ENCODE measurements at places on chromosomes 11 and 22.

- no peak for DNase-seq
Measured at GRCh38 chr11:11416502-11416901, 63.5 kb upstream of the CSNK2A3 start.

- no peak for DNase-seq
Measured at GRCh38 chr11:2459016-2459725, 14.4 kb downstream of the KCNQ1 start.

DNA sequence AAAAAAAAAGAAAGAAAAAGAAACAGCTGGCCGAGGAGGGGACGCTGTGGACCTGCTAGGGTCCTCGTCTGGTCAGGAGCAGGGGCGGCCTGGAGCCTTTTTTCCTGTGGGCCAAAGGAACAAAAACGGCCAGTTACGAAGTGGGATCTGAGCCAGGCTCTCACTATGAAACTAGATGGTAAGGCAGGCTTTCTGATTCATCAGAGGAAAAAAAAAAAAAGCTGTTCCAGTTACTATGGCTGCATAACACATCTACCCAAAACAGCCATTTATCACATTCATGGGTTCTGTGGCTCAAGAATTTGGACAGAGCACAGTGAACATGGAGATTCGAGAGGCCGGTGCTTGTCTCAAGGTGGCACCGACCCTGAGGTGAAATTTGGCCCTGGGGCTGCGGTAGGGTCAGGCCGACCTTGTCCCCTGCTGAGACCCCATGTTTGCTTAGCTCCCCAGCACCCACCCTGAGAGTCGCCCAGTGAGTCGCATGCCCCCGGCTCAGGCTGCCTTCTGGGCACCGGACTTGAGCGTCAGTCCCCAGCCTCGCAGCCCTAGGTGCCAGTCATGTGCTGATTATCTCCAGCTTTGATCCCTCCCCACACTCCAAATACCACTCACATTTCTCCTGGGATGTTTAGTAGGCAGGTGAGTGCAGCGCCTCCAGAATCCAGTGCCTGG is 34.2 kb downstream of the MRGPRD start:
- DNase-seq = no peak

DNA sequence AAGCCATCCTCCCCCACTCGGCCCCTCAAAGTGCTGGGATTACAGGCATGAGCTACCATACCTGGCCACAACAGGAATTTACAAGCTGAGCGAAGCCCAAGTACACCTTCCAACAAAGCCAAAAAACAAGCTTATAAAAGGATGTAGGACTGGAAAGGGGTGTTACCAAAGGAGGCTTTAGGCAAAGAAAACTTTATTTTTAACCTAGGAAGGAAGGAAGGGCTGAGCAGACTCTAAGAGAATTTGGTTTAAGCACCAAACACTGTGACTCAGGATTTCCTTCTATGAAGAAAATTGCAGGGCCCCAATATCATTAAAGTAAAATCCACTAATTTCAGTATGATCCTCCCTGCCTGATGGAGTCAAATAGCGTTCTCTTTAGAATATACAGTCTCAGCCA is 12.1 kb downstream of the DENND5A start:
- DNase-seq = no peak

- DNase-seq = no peak
Measured at GRCh38 chr11:135033540-135033939, 621.5 kb upstream of the B3GAT1 start.

DNA sequence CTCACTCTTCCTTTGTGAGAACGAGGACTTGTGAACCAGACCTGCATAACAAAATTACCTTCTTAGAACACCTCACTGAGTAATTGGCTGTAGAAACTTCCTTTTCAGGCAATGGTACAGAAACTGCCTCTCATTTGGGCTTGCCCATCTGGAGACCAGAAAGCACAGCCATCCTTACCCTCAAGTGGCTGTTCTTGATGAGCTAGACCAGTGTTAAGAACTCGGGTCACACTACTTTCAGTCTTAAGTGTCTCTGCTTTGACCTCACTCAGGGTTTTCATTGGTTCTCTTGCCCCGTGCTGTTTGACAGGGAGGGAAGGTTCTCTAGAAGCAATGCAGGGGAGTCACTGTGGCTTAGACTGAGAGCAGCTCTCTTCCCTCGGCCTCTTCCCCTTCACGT is 29.3 kb downstream of the NAT10 start:
- DNase-seq = no peak

- no peak for DNase-seq
Measured at GRCh38 chr22:29330753-29331152, 15.3 kb upstream of the RASL10A start.

DNA sequence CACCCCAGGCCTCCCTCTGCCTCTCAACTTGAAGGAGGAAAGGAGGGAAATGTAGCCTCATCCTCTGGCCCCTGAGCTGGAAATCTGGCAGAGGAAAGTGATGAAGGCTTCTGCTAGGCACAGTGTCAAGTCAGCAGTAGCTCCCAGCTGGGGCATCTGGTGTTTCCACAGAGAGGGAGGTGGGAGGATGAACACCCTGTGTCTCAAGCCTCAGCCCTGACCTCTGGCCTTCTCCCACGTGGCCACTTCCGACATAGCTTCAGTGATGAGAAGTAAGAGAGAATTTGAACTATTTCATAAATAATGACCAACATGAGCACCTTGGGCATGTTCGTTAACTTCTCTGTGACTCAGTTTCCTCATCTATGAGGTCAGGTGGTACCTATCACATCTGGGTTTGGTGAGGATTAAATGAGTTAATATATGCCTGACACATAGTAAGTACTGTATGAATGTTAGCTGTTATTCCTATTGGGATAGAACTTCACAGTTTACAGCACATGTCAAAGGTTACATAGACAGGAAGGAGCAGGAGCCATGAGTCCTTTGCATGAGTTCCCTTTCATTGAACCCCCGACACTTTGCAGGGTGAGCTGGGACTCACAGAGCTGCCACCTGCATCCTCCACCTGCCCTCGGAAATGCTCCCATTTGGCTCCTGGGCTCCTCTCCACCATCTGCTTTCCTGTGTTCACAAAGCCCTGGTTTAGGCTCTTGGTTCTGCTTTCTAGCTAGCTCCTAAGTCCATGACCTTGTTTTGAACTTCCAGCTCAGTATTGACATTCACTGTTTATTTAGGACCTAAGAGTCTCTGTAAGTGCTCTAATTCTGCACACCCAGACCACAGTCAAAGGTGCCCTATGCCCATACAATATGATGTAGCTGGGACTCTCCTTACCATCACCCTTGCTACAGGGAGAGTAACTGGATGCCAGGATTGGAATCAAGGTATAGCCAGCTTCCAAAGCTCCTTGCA is 61.7 kb downstream of the CSNK2A3 start:
- no peak for DNase-seq

DNA sequence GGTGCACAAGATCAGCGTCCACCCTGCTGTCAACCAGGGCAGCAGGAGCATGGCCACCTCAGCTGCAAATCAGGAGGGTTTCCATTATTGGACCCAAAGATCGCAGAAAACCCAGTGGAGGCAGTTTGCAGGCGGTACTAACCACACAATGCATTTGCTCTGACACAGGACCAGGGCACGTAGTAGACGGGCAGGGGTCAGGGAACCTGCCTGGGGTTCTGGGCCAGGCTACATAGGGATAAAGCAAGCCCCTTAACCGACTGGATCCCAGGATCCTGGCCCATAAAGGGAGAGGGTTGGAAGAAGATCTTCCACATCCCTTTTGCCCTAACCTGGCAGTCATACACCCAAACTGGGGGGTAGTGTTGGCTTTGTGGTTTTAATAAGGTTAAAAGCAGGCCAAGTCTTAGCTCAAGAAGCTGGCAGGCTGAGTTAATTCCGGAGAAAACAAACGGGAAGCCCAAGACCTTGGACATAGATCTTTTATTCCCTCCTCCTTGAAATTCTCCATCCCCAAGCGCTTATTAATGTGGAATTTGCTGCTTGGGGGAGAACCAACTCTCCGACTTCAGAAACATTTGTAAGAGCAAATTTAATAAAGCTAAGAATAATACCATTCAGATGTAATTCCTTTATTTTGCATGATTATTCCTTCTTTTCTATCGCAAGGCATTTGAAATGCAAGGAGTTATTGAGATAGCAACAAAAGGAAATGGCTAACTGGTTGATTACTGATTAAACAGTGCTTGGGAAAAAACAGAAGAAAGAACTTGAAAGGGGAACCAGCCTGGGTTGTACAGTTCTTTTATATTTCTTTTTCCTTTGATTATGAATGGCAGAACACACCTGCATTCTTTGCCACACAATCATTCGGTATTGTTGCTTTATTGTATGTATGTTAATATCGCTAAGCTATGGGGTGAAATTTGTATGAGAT is 6.3 kb upstream of the ARHGAP8 start:
- no peak for DNase-seq

DNA sequence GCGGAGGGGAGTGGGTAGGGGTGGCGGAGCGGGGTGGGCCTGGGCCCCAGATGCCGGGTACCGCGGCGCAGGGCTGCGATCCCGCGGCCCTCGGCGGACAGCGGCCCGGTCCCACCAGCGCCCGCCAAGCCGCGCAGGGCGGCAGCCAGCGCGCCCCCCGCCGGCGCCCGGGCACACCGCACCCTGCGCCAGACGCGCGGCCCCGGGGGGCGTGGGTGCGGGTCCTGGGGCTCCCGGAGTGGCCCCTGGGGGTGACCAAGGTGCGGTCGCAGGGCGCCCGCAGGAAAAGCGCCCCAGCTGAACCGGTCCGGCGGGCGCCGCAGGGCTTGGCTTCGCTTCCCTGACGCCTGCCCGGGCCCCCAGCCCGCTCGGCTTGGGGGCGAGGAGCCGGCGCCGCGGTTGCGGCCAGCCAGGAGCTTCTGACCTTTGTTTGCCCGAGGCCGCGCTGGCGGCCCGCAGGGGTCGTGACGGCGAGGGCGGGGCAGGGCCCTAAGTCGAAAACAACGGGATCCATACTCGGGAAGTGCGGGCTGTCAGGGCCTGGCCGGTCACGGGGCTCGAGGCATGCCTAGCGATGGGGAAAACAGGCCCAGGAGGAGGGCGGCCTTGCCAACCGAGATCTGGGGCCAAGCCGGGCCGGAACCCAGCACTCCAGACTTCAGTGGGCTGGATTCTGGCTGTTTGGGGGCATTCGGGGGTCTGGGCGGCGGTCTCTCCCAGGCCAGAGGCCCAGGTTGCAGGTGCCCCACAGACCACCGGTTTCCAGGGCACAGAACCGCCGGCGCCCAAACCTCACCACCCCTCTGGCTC is 581 bp upstream of the AP5B1 start:
- no peak for DNase-seq

DNA sequence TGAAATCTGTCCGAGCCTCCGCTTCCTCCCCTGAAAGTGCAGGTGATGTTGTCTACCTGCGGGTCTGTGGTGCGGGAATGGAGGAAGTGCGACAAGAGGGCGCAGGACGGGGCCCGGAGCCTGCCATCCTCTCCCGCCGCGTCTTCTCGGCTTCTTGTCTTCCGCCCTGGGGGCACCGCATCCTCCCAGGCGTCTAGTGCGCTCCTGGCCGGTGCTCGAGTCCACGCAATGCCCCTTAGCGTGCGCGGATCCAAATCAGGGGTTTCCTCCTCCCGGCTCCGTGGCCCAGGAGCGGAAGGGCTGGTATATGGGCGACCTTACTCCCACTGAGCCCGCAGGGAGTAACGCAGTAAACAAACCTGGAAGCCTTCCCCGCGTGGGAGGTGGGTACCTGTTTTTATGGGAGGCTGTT is 405 bp downstream of the SFI1 start:
- peak; percentile 24 for DNase-seq

DNA sequence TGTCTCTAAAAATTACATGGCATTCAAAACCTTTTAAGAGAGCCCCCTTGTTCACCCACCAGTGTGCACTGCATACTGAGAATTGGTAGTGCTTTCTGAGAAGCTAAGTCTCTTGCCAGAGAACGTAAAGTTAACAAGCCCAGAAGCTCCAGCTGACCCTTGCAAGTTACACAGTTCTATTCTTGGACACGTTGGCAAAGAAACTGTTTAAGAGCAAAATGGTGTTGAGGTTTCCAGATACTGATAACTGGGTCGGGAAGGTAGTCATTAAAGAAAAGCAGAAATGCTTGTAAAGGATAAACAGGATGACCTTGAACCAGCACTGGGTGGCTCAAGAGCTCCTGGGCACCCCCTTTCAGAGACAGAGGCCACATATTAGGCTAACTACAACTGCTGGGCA is 284.8 kb downstream of the CADM1 start:
- no peak for DNase-seq

DNA sequence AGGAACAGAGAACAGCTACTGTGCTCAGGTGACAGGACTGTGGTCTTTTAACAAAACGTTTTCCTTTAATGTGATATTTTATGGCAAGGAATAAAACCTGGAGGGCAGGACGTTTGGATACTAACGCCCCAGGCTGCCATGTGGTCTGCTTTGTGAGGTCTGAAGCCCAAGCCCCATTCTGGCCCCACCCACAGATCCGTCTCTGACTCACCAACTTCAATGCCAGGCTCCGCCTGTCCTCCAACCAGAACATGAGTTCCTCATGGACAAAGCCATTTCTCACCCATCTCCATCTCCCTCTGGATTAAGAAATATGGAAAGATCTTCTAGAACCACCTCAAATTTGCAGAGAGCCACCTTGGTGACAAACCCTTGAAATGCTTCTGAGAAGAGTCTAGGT is 148.8 kb downstream of the CRYBB2 start:
- DNase-seq = no peak

GRCh38 chr11:7630002-7630401 is 43.3 kb downstream of the CYB5R2 start:
- no peak for DNase-seq

DNA sequence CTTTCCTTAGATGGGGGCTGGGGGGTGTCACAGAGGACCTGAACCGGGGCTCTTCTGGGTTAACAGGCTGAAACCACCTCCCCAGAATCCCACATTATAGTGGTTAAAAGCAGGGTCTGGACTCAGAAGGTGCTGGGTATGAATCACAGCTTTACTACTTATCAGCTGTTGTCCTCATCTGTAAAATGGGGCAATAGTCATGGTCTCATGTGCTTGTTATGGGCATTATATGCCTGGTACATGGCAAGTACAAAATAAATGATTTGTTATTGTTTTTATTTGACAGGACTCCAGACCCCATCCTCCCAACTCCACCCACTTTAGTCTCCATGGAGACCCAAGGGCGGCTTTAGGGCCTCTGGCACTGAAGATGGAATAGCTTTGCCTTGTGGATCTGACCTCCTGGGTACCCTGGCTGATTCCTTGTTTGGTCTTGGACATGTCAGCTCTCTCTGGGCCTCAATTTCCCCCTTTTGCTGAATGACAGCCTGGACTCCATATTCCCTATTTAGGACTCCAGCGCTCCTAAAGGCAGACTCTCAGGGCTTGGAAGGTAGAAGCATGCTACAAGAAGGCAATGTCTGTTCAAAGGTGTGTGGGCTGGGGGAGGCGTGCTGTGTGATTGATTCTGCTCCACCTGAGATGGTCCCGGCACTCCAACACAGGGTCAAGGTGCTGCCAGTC is 812 bp upstream of the SMTN start:
- no peak for DNase-seq

- no peak for DNase-seq
Measured at GRCh38 chr11:72815110-72815618, 953 bp downstream of the ATG16L2 start.

All from CD4-positive, alpha-beta T cell treated with Interleukin-6 at 100 ng/mL for 8 hours (primary cell).